ENCODE measurements at places on chromosomes 2 and 18. TPM values are rescaled to one million over a fixed set of nuclear protein-coding genes. Genes with fewer than 3 reads are reported as not detected.
A peak's percentile ranks its signal among the peaks of the same experiment; 100 is the strongest.

- DNase-seq: peak; percentile 75
Observed at GRCh38 chr2:23524261-23524706, 139.3 kb downstream of the KLHL29 start.

The DPP4 gene
- 13.1 TPM for polyA plus RNA-seq

DNA sequence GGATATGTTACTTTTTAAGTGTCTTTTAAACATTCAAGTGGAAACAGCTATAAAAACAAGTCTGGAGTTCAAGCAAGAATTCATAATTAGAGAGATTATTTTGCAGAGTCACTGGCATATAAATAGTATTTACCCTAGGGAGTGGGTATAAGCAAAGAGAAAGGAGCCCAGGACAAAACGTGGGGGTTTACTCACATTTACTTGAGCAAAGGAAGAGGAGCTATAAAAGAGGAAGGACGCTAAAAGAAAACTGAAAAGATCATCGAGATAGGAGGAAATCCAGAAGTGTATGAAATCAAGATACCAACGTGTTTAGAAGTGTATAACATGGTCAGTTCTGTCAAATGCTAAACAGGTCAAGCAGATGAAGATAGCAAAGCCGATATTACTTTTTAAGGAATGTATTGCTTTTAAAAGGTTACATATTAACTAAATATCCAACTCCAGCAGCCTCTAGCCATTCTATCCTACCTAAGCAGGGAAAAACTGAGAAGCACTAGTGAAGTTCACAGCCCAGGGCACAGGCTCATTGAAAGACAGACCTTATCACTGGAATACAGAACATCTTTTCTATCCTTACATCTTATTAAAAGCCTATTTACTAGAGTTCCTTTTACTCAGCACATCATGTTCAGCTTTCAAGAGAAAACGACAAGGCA, 8.6 kb downstream of the KANSL1L start:
- DNase-seq: no peak

The IL36RN gene
- polyA plus RNA-seq: not detected
